ENCODE measurements at places on chromosomes 5 and 9.

- DNase-seq: no peak
Measured at GRCh38 chr9:69195668-69196067, 21.6 kb downstream of the TJP2 start.

- no peak for DNase-seq
Measured at GRCh38 chr5:135724617-135725016, 109.8 kb upstream of the SLC25A48 start.

- no peak for DNase-seq
Measured at GRCh38 chr5:8907168-8907868, 638.6 kb downstream of the SEMA5A start.

- DNase-seq: no peak
Measured at GRCh38 chr9:36346569-36346968, 53.5 kb downstream of the RNF38 start.

DNA sequence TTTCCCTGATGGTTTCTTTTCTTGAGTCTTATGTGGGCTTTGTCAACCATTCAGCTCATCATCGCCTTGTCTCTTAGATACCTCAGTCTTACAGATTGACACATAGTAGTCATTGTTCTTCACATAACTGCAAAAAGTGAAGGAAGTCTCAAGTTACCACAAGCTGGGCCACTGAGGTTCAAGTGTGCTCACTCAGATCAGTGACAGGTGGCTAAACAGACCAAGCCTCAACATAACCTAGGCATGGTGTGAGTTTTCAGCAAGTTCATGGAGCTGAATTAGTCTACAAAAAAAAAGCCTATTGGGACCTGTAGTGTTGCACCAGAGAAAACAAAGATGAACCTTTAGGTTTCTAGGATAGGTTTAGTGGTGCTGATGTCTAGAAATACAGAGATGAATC lies 58.2 kb downstream of the RFK start:
- DNase-seq: no peak
